ENCODE measurements at places on chromosomes 6 and 20. TPM values are rescaled to one million over a fixed set of nuclear protein-coding genes. Genes with fewer than 3 reads are reported as not detected.

- no peak for DNase-seq
- no peaks in the 10 kb centered on the region for H3K27me3 ChIP-seq
- no peak overlapping the region for H3K27ac ChIP-seq
- H3K4me3 ChIP-seq = no peak overlapping the region
- no peaks in the 10 kb centered on the region for H3K36me3 ChIP-seq
- no peaks in the 10 kb centered on the region for H3K4me1 ChIP-seq
These were observed 101.7 kb downstream of the FRK start for GRCh38 chr6:115958958-115959357.

SLC22A7 gene
- not detected for total RNA-seq

TMEM170B gene
- 1.6 TPM for total RNA-seq

CCN5 gene
- total RNA-seq = not detected

ADGRF5 gene
- not detected for total RNA-seq

All from natural killer cell treated with Interleukin-12 subunit alpha and Interleukin-12 subunit beta and Interleukin-15 and Interleukin-18, amount 100 ng/mL, for 72 hours (primary cell).